Activated CD4-positive, alpha-beta T cell treated with anti-CD3 and anti-CD28 coated beads, Interleukin-2, amount 50 U/mL, for 48 hours (primary cell): ENCODE measurements at places on chromosomes 6 and 20.
A peak's percentile ranks its signal among the peaks of the same experiment; 100 is the strongest.

- no peak for DNase-seq
These were observed 74.0 kb downstream of the PTPRA start for GRCh38 chr20:2946988-2947961.

GRCh38 chr6:53758496-53758895, 36.3 kb upstream of the LRRC1 start:
- no peak for DNase-seq

DNA sequence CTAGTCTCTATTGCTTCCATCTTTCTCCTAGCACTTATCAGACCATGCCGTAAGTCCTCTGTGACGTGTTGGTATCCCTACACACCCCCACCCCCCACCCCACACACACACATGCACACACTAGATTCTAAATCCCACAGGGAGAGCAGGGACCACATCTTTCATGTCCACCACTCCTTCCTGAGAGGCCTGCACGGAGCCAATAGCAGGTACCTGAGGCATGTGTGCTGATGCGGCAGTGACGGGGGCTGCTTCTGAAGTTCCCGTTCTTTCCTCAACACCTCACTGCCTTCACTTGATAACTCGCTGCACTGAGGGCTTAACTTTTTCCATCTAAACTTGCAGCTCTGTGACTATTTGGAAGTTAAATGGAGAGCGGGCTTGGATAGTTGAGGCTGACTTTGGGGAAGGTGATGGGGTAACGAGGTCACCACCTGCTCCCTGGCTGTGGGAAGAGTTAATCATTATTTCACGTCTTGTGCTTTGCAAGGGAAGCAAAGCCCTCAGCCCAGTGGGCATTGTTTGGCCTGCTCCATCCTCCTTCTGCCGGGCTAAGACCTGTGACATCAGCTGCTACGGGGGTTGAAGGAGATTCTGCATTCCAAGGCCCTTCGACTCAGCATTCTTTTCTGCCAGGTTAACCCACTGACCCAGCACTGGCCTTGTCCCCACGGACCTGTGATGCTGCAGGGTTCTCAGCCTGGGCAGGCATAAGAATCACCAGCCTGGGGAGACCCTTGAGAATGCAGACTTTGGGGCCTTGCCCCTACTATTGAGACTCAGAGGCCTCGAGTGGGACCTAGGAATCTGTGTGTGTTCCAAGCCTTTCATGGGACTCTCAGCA, 187.8 kb downstream of the ANKRD60 start:
- DNase-seq, result no peak

DNA sequence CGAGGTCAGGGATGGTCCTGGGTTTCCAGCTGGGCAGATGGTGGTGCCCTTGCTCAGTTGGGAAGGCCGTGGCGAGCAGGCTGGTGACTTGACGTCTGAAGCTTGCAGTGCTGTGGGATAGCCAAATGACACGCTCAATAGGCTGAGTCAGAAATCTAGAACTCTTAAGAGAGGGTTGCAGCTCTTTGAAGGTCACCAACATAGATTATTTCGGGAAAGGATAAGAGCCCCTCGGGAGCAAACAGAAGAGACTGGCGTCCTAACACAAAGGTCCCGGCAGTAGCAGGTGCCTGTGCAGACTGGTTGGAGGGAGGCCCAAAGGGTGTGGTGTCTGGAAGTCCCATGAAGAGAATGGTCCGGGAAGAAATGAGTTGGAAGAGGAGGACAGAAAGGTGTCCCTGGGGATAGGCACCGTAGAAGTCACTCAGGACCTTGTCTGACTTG, 18.4 kb downstream of the PKIG start:
- DNase-seq, result no peak

- no peak for DNase-seq
These were observed 3.1 kb downstream of the CD93 start for GRCh38 chr20:23082846-23083552.

- no peak for DNase-seq
These were observed 107.2 kb upstream of the SASH1 start for GRCh38 chr6:148235446-148235845.

GRCh38 chr6:169589293-169589692, 112.5 kb downstream of the WDR27 start:
- no peak for DNase-seq

GRCh38 chr6:36586606-36587005, 7.6 kb upstream of the SRSF3 start:
- DNase-seq, result no peak

DNA sequence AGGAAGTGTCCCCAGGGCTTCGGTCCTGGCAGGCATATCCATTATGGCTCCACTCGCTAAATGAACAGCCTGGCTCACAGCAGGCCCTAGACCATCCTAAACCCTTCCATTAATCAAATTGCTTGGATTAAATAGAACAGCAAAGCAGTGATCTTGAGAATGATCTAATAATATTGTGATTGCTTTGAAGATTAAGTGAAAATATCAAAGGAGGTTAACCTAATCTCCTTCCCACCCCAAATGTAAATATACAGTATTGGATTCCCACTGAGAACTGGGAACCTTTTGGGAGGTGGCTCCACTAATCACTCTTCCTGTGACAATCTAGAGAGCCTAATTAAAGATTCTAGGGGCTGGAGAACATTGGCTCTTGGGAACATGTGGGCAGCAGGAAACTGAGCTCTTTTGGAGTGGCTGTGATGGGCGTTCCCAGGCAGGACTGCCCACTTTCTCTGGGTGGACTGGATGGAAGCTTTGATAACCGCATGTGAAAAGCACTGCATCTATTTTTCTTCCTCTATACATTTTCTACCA, 68.3 kb upstream of the FRMD1 start:
- no peak for DNase-seq

DNA sequence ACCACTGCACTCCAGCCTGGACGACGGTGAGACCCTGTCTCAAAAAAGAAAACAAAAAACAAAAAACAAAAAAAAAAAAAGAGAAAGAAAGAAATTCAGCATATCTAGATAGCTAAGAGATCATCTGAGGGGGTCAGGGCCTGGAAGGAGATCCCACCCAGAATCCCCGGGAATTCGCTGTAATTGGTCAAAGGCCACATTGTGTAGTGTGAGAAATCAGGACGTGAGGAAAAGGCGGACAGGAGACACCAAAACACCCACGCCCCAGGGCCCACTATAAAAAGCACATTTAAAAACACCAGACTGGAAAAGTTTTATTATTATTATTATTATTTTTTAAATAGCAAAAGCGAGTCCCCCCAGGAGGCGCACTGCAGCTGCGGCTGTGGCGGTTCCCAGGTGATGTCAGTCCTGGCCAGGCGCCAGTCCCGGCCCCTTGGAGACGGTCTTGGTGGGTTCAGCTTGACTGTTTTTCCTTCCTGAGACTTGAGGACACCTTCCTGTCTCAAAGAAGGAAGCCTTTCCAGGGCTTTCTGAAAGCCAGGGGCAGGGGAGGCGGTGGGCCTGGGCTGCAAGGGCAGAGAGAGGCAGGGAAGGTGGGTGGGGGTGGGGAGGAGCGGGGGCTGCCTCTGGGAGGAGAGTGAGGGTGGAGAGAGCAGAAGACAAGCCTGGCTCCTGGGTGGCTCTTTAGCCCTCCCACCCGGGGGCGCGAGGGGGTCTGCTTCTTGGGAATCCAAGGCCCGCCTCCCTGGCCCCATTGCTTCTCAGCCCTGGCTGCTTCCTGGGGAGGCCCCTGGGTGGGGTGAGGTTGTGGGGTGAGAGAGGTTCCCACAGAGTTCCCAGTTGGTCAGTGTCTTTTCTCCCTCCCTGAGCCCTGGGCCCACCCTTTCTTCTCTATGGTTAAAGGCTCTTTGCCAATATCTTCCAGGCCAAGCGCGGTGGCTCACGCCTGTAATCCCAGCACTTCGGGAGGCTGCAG, 14.5 kb downstream of the TCF15 start:
- DNase-seq, result no peak

GRCh38 chr6:152984513-152984872, 1.7 kb upstream of the FBXO5 start:
- no peak for DNase-seq

GRCh38 chr20:61444637-61445036, 192.6 kb downstream of the CDH4 start:
- no peak for DNase-seq

DNA sequence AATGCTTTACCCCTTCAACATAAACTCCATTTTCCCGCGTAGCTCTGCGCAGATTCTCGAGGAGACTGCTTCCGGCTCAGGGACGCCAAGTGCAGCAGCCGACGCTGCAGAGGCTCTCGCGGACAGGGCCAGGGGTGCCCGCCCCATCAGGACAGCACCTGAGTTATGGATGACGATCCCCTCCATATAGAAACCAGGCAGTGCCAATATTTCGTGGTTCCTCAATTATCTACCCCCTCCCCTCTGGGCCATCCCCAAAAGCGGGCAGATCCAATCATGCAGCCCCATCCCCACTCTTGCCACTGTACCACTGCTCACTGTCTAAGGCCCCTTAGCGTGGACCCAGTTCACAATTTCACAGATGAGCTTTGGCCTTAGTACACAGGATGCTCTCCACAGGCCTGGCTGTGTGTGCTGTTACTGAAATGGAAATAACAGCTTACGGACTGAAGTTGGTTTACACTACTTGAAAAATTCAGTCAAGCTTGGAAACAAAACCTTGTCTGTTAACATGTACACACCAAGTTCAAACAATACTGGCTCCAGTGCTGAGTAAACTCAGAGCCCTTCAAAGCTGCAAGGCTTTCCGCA, 74.5 kb downstream of the DACT2 start:
- DNase-seq, result no peak

- DNase-seq, result no peak
These were observed 221.7 kb upstream of the HTR1E start for GRCh38 chr6:86715676-86716075.

DNA sequence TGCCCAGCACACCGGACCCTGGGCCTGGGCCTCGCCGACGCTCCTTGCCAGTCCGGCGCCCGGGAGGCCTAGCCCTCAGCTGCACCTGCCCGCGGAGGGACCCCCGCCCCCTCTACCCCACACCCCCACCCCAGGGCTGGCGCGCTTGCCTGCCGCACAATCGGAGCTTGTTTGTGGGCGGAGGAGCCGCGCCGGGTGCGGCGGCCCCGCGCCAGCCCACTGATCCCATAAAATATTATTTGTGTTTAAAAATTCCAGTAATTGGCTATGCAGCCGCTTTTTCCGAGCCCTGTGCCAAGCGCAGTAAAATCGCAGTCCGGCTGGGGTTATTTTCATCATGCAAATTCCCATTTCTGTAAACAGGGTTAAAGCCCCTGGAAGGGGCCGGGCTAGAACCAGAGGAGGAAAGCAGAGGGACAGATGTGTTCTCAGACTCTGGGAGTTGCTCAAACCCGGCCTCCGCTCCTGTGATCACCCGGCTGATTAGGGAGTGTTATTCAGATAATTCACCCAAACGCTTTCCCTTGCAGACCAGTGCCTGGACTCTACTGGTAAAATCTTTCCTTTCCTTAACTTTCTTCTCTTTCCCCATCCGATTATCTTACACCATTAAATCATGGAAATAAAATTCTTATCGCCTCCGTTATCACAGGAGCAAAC, 93.1 kb downstream of the NCR2 start:
- no peak for DNase-seq

- DNase-seq, result no peak
These were observed 226.5 kb downstream of the CBLN4 start for GRCh38 chr20:55778796-55779195.

DNA sequence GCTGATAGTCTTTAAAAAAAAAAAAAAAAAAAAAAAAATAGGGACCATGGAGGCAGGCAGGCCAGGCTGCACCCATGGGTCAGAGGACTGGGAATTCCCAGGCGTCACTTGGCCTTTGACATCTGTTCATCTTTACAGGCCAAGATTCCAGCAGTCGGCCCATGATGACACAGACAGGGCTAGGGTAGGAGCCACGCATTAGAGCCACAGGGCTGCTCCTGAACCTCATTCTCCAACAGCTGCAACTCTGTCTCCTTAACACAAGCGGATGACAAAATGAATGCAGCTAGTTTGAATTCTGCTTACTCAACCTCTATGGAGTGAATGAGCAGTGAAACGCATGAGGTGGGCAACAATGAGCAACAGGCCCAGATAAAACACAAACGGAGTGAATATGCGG, 126.4 kb downstream of the LY86 start:
- DNase-seq, result no peak

- DNase-seq, result no peak
These were observed 24.9 kb downstream of the SESN1 start for GRCh38 chr6:109069746-109070145.

DNA sequence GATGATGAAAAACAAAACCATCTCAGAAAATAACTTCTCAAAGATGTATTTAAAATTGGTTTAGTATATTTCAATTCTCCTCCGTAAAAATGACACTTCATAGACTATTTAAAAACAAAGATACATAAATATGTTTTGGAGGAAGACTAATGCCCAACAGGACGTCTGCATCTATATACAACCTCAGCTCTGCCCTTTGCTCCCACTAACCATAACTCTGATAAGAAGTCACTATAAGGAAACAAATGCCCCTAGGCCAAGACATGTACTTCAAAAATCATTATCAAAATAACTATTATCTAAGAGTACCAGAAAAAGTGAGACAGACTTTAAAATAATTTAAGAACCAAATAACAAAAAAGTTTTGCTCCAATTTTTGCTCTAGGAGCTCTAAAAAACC, 23.4 kb downstream of the PLAGL1 start:
- no peak for DNase-seq

DNA sequence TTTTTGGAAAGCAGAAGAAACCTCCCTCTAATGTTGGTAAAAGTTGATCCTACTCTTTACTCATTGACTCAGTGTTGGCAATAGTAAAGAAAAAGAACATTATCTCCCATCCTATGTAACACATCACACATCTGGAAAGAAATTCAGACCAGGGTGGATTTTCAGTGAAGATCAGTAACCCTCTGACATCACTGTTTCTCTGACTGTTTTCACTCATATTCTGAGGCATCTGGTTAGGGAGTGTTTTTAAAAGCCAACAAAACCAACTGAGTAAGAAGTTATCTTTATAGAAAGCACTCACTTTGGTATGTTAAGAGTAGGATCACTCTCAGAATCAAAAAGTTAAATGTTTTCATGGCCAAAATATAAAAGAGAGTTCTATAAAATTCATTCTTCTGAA, 143.6 kb downstream of the DST start:
- DNase-seq, result no peak

GRCh38 chr6:132490024-132490423, 22.9 kb downstream of the STX7 start:
- DNase-seq, result no peak

- no peak for DNase-seq
These were observed 113.2 kb downstream of the CEBPB start for GRCh38 chr20:50303573-50304500.

- DNase-seq, result peak; percentile 38
These were observed 105.4 kb downstream of the TSHZ2 start for GRCh38 chr20:53077373-53078205.
